Activated T-helper 9 cell treated with anti-CD3 and anti-CD28 coated beads, Interleukin-2, amount 50 U/mL, for 16 hours (primary cell): ENCODE measurements at places on chromosomes 13 and 19.

- DNase-seq, result no peak
These were observed 16.4 kb downstream of the ZNF574 start for GRCh38 chr19:42092350-42092749.

- DNase-seq, result no peak
These were observed 191.8 kb downstream of the URI1 start for GRCh38 chr19:30133803-30134202.

DNA sequence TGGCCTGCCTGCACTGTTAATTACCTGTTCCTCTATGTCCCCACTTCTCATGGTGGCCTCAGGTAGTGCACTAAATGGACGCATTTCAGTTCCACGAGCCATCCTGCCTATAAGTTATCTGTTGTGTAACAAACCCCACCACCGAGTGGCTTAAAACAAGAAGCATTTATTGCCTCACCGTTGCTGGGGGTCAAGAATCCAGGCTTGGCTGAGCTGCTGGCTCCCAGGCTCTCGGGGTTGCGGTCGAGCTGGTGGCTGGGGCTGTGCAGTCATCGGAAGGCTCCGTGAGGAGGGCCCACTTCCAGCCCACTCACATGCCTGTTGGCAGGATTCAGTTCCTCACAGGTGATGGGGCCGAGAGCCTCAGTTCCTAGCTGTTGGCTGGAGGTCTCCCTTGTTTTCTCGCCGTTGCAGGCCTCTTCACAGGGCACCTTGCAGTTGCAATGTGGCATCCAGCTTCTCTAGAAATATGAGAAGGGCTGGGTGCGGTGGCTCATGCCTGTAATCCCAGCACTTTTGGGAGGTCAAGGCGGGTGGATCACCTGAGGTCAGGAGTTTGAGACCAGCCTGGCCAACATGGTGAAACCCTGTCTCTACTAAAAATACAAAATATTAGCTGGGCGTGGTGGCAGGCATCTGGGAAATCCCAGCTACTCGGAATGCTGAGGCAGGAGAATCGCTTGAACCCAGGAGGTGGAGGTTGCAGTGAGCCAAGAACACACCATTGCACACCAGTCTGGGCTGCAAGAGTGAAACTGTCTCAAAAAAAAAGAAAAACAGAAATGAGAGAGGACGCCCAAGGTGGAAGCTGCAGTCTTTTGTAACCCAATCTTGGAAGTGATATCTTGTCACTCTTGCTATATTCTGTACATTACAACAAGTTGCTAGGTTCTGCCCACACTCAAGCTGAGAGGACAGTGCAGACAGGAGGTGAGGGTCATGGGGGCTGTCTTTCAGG, 6.5 kb upstream of the PTOV1 start:
- no peak for DNase-seq

- DNase-seq, result no peak
These were observed 36.4 kb downstream of the CRYL1 start for GRCh38 chr13:20489185-20489820.

DNA sequence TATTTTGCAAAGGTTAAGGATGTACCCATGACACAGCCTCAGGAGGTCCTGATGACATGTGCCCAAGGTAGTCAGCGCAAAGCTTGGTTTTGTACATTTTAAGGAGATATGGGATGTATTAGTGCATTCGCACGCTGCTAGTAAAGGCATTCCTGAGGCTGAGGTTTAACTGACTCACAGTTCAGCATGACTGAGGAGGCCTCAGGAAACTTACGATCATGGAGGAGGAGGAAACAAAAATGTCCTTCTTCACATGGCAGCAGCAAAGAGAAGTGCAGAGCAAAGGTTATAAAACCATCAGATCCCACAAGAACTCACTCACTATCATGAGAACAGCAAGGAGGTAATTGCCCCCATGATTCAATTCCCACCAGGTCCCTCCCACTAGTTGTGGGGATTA, 1017.4 kb downstream of the EFNB2 start:
- no peak for DNase-seq

DNA sequence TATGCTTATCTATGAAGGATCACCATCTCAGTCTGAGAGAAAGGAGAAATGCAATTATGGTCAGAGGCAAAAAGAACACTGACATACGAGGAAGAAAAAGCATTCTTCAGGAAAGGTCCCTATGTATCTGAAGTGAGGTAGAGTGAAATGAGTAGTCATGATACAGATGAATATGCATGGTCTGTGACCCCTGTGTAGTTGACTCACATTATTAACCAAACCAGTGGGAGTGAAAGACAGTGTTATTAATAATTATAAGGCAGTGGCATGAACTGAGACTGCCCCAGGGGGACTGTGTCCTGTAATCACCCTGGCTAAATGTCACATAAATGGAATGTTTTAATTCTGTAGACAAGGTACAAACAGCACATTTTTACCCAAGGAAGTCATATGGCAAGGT, 1320.2 kb upstream of the PCDH9 start:
- DNase-seq, result no peak

DNA sequence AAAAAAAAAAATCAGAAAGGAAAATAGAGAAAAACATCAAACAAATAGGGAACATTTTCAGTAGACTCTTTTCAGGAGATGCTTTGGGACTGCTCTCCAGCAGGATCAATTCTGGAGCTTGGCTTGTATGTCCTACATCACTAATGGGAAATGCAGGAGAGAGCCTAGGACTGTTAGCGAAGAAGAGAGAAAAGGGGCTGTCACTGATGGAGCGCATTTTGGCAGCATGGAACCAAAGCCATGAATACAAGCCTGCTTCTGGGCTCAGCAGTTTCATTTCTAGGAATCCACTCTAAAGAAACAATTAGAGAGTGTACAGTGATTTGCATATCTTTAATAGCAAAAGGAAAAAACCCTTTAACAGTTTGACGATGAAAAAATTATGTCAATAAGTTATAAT, 203.9 kb downstream of the NUFIP1 start:
- DNase-seq, result no peak

DNA sequence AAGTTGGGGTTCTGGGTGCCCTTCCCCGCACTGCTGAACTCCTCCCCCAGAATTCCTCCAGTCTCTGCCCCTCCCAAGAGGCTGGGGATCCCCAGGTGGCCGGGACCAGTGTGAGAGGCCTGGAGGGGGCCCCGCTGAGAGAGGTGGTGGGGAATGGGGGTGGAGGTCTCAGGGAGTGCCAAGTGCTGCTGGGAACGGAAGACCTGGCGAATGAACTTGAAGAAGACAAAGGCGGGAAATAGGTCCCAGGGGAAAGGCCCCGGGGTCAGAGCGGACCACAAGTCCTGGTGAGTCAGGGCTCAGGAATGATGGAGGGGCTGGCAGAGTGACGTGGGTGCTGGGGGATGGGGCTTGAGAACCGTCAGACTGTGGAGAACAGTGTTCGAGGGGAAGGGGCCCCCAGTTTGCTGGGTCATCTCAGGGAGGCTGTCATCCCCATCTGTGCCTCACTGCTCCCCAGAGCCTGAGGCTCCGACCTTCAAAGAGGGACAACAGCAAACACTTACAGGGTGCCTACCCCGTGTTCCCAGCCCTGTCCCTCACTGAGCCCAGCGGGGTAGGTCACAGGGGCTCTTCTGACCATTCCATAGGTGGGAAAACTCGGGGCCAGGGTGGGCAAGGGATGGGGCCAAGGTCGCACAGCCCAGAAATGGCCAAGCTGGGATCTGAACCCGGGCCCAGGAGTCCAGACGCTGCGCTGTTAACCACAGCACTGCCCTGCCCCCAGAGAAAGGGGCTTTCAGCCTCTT, 16.0 kb upstream of the SEMA6B start:
- no peak for DNase-seq

- DNase-seq, result no peak
These were observed 8.5 kb downstream of the CFD start for GRCh38 chr19:867855-868457.

DNA sequence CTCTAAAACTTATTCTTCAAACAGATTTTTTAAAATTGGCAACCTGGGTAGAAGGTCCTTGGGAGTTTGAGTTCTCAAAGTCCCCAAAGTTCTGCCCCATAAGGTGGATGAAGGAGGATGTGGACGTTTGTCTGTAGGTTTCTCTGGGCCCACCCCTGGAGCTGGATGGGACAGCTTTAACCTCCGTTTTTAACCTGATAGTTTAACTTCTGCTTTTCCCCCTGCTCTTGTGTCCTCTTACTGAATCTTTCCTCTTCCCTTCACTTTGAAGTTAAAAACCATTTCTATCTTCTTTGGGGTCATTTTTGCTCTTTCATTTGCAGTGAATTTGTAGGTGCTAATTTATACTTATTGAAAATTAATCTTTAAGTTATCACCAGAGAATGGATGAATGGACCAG, 79.1 kb downstream of the ESD start:
- no peak for DNase-seq

- DNase-seq, result no peak
These were observed 57.3 kb downstream of the CDADC1 start for GRCh38 chr13:49304763-49305700.

DNA sequence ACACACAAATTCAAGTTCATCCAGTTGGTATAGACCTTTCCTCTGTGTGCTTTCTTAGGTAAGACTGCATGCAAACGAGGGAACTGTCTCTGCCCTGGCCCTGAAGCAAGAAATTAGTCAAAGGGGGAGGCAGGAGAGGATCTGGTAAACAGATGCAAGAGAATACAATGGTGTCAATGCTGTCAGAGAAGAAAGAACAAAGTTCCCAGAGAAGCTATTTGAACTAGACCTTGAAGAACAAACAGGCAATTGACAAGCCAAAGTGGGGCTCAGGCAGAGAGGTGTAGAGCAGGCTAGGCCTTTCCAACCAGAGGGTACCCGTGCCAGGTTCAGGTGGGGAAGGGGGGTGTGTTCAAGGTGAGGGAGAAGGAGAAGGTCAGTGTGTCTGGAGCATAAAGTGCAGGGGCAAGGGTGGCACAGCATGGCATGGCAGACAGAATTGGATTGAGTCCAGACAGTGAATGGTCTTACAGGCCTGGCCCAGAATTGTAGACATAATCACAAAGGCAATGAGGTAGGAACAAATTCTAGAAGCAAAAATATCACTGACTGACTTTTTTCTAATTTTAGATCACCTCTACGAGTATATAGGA, 95.0 kb upstream of the STARD13 start:
- DNase-seq, result no peak

GRCh38 chr19:37933937-37934358, 26.9 kb downstream of the SIPA1L3 start:
- DNase-seq, result no peak

DNA sequence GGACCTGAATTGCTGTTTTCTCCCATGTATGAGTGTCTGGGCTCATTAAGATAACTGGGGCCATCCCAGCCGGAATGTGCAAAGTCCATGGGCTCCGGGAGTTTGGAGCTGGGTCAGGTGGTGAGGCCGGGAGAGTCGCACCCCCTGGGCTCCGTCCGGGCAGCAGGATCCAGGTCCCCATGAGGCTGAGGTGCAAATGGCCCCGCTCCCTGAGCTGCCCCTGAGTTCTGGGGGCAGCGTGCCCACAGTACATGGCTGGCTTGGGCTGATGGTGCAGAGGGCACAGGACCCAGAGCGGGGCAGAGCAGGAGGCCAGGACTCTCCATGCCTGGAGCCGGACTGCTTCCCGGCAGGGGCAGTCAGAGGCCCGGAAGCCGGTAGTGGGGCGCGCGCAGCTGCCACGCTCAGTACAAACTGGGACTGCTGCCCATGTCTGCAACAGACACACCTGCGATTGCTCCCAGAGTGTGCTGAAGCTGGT, 136.0 kb downstream of the KDM4B start:
- no peak for DNase-seq
